SK-N-MC (cell line): ENCODE measurements at places on chromosomes 1 and 21.

DNA sequence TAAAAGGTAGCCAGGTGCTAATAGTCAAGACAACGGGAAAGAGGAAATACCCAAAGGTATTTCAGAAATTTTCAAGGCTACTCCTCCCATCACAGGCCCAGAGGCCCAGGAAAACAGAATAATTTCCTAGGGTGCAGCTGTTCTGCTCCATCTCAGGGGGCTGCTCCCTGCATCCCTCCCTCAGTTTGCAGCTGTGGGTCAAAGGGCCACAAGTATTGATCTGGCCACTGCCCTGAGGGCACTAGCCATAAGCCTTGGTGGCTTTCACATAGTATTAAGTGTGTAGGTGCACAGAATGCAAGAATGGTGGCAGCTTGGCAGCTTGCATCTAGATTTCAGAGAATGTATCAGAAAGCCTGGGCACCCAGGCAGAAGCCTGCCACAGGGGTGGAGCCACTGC is 179.5 kb downstream of the TTLL7 start:
- DNase-seq = no peak

GRCh38 chr1:186925881-186926669 is 97.3 kb downstream of the PLA2G4A start:
- no peak for DNase-seq

DNA sequence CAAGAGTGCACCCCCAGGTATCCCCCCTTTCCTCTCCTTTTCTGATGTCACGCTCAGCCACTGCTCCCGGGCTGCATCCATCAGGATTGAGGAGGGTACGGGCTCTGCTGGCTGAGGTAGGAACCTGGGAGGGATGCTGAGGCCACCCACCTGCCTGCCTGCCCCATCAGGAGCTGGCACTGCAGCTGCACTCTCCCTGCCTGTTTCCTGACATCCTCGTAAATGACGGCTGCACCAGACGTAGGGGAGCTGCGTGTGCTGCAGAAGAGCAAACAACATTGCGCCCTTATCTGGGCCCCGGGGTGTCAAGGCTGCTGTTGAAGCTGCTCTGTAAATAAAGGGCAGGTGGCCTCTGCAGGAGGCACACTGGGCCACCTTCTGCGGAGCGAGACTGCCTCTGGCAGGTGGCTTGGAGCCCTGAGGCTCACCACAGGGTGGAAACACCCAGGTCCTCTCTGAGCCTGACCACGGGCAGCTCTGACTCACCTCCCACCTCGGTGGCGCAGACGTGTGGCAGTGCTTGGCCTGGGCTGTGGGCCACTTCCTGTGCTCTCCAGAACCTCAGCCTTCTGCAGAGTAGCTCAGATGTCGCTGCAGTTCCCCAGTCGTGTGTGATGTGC is 30.9 kb downstream of the SNAP47 start:
- DNase-seq = no peak

GRCh38 chr1:50450861-50451653 is 27.8 kb upstream of the DMRTA2 start:
- no peak for DNase-seq

DNA sequence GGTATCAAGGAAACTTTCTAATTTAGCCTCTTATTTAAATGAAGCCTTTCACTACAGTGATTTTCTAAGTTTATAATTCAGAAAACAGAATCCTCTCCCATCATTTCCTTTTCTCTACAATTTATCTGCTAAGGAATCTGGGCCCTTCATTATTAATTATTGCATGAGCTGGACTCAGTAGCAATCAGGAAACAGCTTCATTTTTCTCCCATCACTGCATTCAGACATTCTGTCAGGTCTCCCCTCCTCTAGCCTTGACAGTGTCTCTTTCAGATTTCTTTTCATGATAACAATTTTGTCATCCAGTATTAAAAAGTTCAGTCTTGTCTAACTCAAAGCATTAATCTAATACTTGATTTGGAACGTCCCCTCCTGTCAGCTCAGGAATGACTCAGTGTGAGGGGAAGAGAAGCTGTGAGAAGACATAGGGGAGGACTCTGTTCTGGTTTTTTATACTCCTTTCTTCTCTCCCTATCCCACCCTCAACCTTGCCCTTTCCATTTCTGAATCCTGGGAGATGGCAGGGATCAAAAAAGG is 28.1 kb downstream of the SLC44A5 start:
- DNase-seq = no peak

DNA sequence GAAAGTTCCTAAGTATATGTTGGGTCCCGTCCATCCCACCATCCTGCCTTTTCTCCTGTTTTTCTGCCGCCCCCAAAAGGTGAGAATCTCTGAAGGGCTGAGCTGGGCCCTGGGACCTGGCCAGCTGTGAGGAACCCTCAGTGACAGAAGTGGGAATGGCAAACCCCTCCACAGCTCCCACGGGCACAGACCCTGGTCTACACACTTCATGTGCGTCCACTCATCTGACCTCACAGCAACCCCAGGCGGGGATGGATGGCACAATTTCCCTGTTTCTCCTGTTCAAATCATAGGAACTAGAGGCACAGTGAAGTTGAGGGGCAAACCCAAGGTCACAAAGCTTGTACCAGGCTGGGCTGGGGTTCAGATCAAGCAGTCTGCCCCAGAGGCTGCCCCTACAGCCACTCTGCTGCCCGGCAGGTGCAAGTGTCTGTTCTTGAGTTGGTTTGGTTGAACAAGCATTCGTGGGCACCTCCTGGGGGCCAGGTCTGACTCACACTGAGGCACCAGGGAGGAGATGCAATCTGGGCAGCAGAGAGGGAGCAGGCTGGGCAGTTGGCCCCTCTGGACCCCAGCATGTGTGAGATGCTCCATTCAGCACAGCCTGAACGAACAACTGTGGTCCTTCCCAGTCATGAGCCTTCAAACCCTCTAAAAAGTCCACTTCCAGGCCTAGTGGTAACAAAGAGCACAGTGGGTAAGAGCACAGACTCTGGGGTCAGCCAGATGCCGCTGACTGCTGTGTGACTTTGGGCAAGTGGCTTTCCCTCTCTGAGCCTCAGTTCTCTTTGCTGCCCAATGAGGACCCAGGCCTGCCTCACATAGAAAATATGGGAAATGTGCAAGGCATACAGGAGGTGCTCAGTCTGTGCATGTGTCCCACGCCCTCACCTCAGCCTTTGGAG is 4.0 kb downstream of the EDN2 start:
- DNase-seq = no peak

DNA sequence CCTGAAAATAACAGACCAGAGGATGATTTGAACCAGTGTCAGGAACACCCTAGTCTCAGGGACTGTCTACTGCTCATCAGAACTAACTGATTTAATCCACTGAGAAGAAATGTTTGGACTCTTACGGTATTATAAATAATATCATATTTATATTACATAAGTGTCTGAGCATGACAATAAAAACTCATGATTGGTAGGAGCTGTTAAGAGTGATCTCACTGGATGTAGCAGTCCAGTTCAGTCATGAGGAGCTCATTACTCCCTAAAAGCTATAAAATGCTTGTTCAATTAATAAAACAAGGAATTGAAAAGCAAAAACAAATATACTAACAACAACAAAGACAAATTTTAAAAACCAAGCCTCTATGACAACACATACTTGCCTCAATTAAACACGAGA is 68.8 kb upstream of the BCL9 start:
- no peak for DNase-seq

- no peak for DNase-seq
Measured at GRCh38 chr1:201916649-201917249, 28.1 kb downstream of the SHISA4 start.

- DNase-seq = no peak
Measured at GRCh38 chr21:36111238-36111637, 23.6 kb upstream of the CBR3 start.
